ENCODE measurements at places on chromosomes 12 and 14. TPM values are rescaled to one million over a fixed set of nuclear protein-coding genes. Genes with fewer than 3 reads are reported as not detected.

GYS2 gene
- not detected for polyA plus RNA-seq

DNA sequence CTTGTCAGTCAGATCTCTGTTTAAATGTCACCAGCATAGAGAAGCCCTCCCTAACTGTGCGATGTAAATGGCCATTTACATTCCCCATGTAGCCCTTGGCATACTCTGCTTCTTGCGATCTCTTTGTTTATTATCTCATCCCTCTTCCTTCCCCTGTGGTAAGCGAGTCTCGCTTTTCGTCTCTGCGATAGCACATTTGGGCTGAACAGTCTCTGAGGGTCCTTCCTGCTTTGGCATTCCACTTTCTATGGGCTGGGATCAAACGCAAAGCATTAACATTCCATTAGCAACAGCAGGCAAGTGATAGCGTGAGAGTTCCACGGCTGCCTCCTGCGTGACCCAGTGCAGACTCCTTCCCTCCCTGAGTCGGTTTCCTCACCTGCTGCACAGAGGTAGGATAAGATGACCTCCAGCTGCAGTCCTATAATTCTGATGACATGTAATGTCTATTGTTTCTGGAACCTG, 61.4 kb upstream of the TUNAR start:
- DNase-seq, result no peak

DNA sequence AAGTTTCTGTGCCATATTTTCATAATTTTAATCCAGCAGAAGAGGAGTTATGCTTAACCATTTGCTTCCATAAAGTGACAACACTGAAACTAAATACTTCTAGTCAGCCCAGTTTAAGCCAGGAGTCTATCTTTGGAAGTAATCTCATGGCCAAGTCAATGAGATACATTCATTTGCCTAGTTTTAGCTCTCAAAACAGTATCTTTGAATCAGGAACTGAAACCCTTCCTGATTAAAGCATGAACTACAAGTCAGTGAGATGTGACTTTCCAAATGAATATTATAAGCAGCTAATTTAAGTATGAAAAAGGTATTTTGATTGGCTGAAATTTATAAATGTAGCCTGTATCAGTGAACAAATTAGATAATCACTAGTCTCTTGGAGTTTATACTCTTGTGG, 491.5 kb downstream of the SLC6A15 start:
- DNase-seq, result no peak

DNA sequence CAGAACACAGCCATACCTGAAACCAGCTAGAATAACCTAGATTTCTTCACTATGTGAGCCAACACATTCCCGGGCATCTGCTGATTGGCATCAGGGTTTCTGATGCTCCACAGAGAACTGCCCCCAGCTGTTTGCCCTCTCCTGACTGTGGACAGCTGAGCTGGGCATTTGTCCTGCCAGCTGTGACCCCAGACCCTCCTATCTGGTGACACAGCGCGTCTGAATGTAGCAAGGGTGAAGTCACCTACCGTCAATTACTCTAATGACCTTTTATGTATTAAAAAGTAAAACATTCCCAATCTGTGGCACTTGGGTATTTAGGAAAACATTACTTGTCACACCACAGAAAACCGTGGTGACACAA, 29.7 kb upstream of the SFSWAP start:
- no peak for DNase-seq

DNA sequence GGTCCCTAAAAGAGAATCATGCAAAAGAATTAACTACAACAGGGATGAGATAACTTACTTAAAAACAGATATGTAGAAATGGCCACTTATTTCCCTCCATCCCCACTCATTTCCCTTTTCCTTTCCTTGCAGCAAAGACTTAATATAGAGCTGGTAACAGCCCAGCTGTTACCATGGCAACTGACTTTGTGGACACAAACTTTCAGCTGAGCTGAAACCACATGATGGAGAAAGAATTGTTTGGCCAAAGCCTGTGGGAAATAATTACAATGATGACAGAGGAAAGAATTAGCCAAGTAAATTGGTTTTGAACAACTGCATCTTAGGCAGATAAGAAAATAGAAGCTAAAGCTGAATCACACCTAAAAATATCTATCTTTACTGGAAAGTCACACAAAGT, 364.9 kb downstream of the GALC start:
- peak; percentile 52 for DNase-seq

- no peak for DNase-seq
These were observed 308.1 kb downstream of the RPAP3 start for GRCh38 chr12:47397664-47398281.

DNA sequence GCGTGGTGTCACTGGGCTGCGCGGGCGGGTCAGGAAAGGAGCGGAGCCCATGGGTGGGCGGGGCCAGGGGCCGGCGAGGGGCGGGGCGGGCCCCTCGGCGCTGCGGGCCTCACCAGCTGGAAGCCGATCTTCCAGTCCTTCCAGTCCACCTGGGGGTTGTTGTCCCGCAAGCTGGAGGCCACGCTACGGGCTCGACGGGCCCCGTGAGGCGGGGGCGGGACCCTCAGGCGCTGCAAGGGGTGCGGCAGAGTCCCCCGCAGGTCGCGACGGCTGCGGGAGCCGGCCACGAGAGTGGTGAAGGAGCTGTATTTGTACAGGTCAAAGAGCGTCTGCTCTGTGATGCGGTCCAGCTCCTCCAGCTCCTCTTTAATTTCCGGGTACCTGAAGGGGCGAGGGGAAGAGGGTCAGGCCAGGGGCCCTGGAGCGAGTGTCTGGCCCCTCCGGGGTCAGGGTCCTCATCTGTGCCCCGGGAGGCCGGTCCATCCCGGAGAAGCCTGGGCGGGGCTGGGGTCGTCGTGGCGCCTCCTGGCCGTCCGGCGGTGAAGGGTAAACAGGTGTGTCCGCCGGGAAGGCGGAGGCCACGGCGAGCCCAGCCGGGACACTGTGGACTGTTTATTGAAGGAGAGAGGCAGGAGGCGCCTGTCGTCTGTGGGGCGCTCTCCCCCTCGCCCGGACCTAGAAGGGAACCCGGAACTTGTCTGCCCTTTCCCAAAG, 11.9 kb downstream of the SCNN1A start:
- DNase-seq, result no peak

DNA sequence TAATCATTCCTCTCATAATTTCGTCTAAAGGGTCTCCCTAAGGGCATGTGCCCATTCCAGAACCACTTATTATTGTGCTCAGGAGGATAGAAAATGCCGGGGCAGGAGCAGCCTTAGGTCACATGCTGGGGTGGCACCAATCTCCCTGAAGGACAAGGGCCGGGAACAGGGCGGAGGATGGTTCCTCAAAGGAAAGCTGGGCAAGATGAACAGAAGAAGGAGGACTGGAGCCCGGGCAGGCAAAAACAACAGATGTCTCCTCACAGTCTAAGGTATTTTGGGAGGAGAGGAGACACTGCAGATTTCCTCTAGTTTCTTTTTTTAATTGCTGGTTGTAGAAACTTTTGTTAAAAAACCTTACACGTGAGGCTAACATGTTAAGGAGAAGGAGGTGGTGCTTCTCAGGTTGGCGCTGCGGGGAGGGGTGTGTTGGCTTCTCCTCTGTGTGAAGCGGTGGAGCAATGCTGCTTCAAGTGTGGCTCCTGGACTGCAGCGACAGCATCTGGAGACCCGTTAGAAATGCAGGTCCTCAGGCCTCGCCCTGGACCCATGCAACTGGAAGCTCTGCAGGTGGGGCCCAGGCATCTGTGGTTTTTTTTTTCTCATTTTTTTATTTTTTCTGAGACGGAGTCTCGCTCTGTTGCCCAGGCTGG, 164.8 kb downstream of the AACS start:
- DNase-seq, result no peak

- no peak for DNase-seq
These were observed 198.5 kb downstream of the KCNC2 start for GRCh38 chr12:75011120-75011519.

GRCh38 chr12:25828188-25828587, 130.3 kb upstream of the RASSF8 start:
- DNase-seq, result no peak

All from BJ (cell line).